ENCODE measurements at places on chromosomes 16 and 17.
A peak's percentile ranks its signal among the peaks of the same experiment; 100 is the strongest.

DNA sequence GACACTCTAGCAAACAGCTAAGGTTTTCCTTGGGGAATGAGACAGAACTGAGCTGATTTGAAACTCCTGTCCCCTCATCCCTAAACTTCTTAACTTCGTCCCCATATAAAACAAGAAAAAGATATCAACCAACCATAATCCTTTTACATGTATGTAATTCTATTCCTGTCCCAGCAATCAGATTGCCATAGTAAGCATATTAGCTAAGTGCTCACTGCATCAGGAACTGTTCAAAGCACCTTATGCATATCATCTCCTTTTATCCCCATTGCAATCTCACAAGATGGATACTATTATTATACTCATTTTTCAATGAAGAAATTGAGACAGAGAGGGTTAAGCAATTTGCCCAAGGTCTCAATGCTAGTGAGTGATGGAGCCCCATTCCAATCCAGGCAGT is 6.8 kb downstream of the KIF18B start:
- DNase-seq: no peak

DNA sequence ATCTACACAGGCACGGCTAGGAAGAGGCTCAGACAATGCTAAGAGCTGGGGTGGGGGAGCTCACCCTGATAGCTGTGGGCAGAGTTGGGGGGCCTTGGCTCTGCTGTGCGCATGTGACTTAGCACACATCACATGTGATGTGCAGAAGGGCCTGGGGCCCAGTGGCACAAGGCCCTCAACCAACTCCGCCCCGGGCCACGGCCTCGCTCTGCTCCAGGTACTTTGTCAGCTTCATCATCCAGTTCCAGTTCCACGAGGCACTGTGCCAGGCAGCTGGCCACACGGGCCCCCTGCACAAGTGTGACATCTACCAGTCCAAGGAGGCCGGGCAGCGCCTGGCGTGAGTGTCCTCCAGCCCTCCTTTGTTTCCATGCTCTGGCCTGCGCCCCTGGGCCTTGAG is 19.3 kb downstream of the ACE start:
- no peak for DNase-seq

GRCh38 chr17:57032343-57032742 is 52.7 kb upstream of the AKAP1 start:
- peak; percentile 69 for DNase-seq

DNA sequence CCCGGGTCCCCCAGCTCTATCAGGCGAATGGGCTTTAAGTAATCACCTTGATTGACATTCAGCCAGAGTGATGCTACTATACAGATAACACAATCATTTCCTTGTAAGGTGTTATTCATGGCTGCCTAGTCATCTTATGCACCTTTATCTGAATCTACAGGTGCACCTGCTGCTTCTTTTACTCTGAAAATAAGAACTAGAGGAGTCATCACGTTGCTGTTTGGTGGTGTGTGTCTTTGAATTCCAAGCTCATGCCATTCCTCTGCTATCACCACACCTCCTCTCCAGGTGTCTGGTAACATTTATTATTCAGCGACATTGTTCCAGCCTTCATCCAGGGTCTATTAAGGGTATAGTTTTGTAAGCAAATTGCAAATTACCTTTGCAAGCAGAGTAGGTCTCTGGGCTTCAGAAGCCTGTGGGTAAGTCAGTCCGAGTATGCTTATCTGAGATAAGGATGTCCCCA is 51.9 kb downstream of the NOS2 start:
- DNase-seq: no peak

- no peak for DNase-seq
These were observed 27.2 kb upstream of the BRD7 start for GRCh38 chr16:50395763-50396710.

DNA sequence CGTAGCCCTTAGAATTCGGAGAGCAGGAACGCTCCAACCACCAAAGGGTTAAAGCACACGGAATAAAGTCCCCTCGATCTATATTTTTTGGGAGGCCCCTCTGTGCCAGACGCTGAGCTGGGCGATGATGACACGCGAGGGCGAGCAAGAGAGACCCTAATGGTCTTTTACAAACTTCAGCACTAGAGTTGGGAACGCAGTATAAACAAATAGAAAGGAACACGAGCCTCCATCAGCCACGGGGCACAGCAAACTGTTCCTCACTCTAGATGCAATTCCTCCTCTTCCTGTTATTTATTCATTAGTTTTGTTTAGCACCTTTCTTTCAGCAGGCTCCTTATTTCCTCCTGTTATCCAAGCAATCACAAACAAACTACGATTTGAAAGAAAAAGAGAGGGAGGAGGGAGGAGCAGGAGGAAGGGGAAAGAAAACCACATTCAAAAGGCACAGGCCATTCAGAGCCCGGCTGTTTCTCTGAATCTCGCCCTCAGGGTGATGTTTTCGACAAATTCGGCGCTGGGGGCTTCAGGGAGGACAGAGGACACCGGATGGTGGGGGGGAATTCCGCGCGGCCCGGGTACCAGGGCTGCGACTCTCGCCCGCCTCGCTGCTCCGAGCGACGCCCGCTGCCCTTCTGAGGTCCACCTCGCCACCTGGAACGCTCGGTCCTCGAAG is 1.6 kb downstream of the TOX3 start:
- peak; percentile 25 for DNase-seq

- DNase-seq: peak; percentile 5
These were observed 13.5 kb upstream of the DHRS13 start for GRCh38 chr17:28916302-28916934.

DNA sequence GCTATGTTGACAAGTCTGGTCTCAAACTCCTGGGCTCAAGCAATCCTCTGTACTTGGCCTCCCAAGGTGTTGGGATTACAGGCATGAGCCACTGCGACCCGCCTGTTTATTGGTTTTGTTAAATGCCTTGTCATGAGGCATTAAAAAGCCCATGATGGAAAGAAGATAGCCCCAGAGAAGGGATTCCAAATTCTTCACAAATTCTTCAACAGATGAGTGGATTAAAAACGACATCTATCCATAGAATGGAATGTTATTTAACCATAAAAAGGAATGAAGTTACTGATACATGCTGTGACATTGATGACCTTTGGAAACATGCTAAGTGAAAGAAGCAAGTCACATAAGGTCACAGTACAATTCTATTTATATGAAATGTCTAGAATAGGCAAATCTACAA is 4.7 kb downstream of the SGF29 start:
- no peak for DNase-seq

Measured in NCI-H1105 (cell line).